Renal pelvis (tissue), 12 donors: ENCODE measurements at places on chromosomes 6 and 20. TPM values are rescaled to one million over a fixed set of nuclear protein-coding genes. Genes with fewer than 3 reads are reported as not detected.

GRCh38 chr6:145789443-145789842 lies 25.2 kb downstream of the FBXO30 start:
- DNase-seq: no peak

DNA sequence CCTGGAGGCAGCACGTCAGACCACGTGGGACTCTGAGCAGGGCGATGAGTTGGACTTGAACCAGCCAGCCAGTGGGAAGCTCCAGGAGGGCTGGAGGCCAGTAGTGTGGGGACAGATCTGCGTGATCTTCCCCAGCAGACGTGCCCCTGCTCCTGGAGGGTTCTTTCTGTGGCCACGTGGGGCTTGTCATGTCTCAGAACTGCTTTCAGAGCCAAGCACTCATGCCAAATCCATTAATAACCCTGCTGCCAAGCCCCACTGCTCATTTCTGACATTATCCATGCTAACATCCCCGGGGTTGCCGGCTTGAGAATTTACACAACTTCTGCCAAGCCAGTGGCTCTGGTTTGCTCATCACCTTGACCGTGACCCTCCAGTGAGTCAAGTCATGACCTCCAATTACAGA lies 38.3 kb downstream of the SIRPA start:
- no peak for DNase-seq

DNA sequence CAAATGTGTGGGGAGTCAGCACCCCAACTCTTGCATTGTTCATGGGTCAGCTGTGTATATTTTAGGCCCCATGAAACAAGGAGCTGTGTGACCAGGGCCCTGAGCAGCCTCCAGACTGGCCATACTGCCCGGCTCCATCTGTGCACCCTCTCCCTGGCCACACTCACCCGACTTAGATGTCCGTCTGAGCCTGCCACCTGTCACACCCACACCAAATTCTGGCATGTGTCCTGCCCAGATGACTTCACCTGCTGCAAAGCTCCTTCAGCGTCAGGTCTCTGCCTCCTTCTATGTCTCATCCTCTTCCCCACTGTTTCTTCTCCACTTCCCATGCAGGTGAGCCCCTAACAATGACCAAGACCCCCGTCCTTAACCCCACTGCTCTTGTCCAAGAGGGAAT lies 88.1 kb upstream of the THBS2 start:
- DNase-seq: no peak

GRCh38 chr6:131972741-131973140 lies 21.6 kb upstream of the CCN2 start:
- no peak for DNase-seq

- DNase-seq: no peak
Observed at GRCh38 chr6:154445417-154445816, 65.1 kb downstream of the CNKSR3 start.

DNA sequence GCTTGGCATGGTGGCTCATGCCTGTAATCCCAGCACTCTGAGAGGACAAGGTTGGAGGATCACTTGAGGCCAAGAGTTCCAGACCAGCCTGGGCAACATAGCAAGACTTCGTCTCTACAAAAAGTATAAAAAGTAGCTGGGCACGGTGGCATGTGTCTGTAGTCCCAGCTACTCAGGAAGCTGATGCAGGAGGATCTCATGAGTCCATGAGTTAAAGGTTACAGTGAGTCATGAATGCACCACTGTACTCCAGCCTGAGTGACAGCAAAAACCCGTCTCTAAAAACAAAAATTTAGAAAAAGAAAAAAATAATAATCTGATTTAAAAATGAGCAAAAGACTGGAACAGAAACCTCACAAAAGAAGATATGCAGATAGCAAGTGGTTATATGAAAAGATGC lies 279.7 kb downstream of the RNGTT start:
- no peak for DNase-seq

NKAIN2 gene
- polyA plus RNA-seq: 14.1 TPM

SMLR1 gene
- 3.6 TPM for polyA plus RNA-seq

RPS10 gene
- polyA plus RNA-seq: 1,516 TPM
